ENCODE measurements at places on chromosomes 11 and 22.
A peak's percentile ranks its signal among the peaks of the same experiment; 100 is the strongest.

DNA sequence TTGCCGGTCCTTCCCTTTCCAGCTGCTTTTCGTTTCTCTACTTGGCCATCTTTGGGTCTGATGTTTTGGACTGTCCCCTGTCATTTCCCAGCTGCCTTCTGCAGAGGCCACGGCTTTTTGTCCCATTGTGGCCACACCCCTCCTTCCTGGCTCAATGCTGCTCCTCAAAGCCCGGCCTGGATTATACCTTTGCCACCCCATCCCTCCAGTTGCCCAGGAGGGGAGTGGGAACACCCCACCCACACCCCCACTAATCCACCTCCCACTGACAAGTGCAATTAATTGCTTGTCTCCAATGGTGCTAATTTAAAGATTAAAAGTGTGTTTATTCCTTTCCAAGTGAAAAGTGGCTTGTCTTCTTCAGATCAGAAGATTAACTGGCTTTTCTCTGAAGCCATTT, 34.2 kb upstream of the CSNK2A3 start:
- DNase-seq: no peak

DNA sequence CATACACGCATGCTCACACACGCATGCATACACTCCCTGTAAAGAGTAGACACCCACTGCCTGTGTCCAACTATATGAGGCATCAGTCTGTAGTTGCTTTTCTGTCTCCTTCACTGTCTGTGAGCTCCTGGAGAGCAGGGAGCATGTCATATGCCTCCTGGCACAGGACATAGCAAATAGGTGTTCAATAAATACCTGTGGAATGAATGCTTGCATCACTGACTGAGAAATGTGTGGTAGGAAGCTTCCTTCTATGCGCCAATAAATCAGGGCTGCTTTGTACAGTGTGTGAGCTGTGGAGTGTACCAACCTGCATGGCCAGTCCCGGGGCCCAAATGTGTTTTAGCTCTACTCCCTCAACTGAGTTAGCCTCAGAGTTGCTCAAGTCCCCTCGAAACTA, 37.2 kb upstream of the NAV2 start:
- DNase-seq: no peak

DNA sequence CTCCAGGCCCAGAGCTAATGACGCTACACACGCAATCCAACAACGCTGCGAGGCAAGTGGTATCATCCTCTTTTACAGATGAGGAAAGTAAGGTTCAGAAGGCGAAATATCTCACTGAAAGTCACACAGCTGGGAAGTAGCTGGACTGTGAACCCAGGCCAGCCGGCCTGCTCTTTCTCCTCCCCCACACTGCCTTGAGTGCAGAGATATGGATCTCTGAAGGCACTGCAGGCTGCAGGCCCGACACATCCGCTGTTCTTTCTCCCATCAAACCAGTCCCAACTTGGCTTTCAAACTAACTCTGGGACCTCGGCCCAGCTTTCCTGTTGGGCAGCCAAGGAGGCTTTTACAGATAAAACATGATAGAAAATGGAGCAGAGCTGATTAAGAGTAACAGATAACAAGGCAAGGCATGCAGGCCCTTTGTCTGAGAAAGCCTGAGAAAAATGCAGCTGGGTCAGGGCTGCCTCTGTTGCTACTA, 64.0 kb upstream of the PTPRJ start:
- no peak for DNase-seq

- DNase-seq: peak; percentile 75
Observed at GRCh38 chr22:19524170-19525115, at the start of gene CLDN5. Gene CLDN5 (minus strand): TSS chr22:19524410. CDS start chr22:19524255, 155 bp downstream.

DNA sequence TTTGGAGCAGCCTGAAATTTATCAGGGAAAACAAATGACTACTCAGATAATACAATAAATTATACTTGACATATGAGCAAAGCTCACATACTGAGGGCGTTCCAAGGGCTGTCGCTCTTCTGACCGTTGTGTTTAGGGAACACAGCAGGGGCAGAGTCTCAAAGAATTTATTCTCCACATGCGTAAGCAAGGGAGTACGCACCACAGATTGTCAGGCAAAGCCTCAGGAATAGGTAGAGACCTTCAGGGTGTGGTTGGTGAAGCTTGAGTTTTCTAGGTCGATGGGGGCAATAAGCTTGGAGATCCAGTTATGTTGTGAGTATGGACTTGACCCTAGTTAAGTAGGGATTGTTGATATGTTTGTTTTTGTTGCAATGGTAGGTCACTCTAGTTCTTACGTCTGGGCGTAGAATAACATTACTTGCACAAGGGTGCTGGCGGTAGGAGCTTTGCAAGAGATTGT, 830 bp downstream of the ACAT1 start:
- peak; percentile 28 for DNase-seq

GRCh38 chr11:13366266-13367026, 88.9 kb downstream of the BMAL1 start:
- no peak for DNase-seq

GRCh38 chr11:16252373-16252772, 104.0 kb downstream of the SOX6 start:
- DNase-seq: no peak

DNA sequence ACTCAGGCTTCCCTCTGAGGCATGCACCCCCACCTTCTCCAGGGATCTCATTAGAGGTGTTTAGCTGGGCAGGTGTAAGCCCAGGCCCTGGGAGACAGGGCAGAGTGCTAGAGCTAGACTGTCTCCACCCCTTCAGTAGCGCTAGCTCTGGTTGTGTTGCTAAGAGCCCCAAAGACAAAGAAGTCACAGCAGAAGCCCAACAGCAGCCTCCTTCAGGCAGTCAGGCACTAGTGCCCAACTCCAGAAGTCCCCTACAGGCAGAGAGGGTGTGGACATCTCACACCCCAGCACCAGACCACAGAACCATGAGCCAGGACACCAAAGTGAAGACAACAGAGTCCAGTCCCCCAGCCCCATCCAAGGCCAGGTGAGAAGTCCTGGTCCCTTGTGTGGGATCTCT, at the start of gene CNGA4:
TSS of gene CNGA4 (plus strand) at position 188 of the 400 bp plus-strand sequence. CDS start at position 306, 118 bp downstream.
- no peak for DNase-seq

- DNase-seq: no peak
Observed at GRCh38 chr22:46214616-46215015, 35.5 kb downstream of the CDPF1 start.

- DNase-seq: no peak
Observed at GRCh38 chr22:46484861-46485595, 52.4 kb downstream of the CELSR1 start.

DNA sequence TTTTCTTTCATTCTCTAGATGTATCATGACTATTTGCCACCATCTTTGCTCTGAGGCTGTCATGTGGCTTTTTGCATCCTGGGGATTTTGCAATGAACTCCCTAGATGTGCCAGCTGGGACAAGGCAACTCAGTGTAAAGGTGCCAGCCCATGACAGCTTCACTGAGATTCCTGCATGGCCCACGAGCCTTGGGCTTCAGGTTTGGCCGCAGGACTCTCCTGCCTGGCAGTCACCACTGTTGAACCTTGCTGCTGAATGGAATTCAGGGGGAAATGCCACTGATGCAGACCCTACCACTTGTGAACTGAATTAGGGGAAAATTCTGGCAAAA, 385.2 kb downstream of the SOX6 start:
- no peak for DNase-seq

DNA sequence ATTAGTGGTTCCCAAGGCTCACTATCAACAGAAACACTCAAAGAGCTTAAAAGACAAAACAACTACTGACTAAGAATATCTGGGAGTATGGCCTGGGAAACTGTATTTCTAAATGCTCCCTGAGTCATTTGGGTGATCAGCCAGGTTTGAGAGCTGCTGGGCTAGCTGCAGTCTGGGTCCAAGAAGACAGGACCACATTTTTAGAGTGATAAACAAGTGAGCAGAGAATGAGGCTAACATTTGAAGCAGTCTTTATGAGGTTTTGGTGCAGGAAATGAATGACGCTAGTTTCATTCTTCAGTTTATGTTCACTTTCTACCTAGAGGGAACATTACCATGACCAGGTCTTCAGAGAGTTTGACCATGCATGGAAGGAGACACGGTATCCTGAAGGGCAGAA, 97.7 kb downstream of the TEAD1 start:
- DNase-seq: no peak

GRCh38 chr22:37804881-37805809, 2.6 kb upstream of the GCAT start:
- peak; percentile 96 for DNase-seq

- no peak for DNase-seq
Observed at GRCh38 chr11:371716-372590, 2.7 kb downstream of the B4GALNT4 start.

GRCh38 chr22:41504397-41504796, 35.5 kb downstream of the ACO2 start:
- no peak for DNase-seq

DNA sequence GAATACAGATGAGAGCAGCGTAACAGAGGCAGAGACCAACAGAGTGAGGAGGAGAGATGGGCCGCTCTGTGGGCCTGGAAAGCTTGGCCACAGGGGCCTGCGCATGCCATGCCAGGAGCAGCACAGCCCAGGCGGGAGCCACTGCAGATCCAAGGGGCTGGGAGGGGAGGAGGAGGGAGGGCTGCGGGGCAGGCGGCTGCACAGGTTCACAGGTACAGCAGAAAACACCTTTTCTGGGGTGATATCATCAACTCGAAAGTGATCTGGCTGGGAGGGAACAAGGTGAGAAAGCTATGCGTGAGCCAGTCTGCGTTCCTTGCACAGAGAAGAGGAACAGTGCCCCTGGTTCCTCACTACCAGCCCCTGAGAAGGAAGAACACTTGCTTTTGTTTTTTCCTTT, 14.8 kb downstream of the VPS37C start:
- DNase-seq: no peak

DNA sequence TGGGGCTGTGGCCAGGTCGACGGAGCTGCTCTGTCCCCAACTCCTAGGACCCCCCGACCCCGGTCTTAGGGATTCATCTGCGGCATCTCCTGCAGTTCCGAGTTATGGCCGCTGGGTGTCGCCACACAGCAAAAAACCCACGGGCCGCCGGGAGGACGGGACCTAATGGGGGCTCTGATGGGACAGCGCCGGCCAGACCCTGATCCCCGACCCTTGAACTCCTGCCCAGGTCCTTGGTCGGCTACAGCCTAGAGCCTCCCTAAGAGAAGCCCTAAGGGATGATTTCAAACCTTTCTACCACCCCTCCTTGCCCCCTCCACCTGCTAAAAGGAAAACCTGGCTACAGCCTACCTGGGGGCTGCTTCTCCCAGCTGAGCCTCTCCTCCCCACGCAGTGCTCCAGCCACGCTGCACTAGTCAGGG, 30.8 kb upstream of the LRRC10B start:
- DNase-seq: no peak

DNA sequence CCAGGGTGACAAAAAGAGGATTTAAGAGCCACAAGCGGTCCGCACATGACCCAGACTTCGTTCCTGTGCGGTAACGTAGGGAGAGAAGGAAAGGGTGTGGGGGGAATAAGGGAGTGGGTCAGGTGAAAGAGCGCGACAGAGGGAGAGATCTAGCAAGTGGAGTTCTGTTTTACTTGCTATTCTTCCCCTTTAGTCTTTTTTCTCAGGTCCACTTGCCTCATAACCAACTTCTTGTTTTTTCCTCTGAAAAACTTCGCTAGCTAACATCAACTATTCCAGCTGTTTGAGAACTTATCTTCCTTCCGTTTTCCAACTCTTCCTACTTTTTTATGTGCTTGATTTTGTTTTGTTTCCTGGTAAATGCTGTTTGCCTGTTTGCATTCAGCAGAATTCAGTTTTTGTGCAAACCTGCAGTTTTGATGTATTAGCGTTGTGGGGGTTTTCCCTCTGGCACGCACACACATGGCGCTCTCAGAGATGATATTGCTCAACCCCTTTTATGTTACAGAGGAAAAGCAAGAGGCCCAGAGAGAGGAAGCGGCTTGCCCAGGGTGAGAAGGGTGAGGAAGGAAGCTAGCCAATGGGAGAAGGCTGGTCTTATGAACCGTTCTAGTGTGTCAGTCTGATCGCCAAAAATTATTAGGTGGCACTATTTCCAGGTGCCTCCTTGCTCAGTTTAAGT, 592 bp upstream of the CTSC start:
- no peak for DNase-seq

GRCh38 chr11:933142-933851, 7.6 kb downstream of the AP2A2 start:
- no peak for DNase-seq

DNA sequence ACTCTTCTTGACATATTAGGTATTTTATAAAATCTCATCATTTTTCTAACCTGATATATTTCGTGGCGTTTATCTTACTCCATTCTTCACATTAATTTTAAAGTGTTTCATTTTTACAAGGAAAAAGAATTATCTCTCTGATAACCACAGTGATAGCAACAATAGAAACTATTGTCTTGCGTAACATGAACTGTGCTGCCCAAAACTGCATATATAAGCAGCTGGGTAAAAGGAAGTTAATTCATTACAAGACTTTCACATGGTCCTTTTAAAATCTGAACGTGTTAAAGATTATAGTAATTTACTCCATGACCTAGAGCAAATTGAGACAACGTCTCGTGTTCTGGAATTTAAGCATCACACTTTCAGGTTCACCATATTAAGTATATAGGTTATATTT, 210.4 kb upstream of the GRIA4 start:
- no peak for DNase-seq

- DNase-seq: no peak
Observed at GRCh38 chr11:19466314-19466713, 225.6 kb upstream of the E2F8 start.

DNA sequence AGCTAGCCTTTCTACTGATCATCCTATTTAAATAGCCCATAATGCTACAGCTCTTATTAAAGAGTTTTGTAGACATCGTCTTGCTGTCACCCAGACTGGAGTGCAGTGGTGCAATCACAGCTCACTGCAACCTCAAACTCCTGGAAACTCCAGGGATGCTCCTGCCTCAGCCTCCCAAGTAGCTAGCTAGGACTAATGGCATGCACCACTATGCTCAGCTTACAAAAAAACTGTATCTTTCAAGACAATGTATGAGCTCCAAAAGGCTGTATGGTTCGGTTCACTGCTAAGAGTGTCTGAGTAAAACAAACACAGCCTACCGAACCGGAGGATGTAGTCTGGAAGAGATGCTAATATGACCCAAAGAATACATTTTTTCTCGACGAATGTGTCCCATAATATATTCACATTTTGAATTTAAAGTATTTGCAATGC, 2.6 kb downstream of the TAF1D start:
- DNase-seq: no peak

DNA sequence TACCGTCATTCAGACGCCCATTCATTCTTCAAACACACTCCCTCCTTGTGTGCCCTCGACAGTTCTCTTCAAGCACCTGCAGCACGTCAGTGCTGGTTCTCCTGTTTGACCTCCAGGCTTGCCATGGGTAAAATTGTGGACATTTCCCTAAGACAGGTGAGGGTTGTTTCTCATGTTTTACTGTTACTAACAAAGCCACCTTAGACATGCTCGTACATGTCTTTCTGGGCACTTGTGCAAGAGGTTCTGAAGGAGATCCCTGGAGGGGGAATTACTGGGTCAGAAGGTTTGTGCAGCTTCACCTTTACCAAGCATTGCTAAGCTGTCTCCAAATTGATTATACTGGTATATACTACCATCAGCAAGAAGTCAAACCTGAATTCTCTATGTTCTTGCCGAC, 189.7 kb upstream of the TMEM45B start:
- DNase-seq: no peak
